ENCODE measurements at places on chromosomes 7 and 10.

DNA sequence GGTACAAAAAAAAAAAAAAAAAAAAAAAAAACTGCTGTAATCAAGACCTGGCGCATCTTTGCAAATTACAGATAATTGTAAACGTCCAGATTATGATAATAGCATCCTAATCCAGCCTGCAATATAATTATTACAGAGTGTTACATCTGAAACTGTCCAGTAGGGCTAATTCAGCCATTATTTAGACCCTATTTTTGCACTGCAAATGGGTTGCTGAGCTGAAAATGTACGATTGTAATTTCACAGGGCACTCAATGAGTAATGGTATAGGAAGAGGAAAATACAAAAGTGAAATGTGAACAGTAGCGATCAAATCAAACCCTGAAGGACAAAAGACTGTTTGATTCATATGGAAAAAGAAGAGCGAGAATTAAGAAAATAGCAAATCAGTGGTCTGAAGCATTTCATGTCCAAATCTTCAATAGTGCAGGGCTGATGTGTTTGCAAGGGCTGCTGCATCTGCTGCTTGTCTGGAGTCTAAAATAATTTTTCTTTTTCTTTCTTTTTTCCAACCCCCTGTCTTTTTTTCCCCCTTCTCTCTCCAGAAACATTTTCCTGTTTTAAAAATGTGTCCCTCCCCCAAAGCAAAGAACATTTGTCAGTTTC is 8.9 kb downstream of the DLX6 start:
- no peak for DNase-seq

- DNase-seq: peak; percentile 86
Observed at GRCh38 chr10:35090162-35090954, at the start of gene CUL2. Gene CUL2, minus strand, starts transcription at chr10:35090341. Its CDS starts 19,024 bp downstream, at chr10:35071317.

GRCh38 chr7:155069992-155070751 is at the start of gene HTR5A:
Gene HTR5A, plus strand, starts transcription at chr7:155070324. Its CDS starts 576 bp downstream, at chr7:155070900.
- DNase-seq: peak; percentile 16

DNA sequence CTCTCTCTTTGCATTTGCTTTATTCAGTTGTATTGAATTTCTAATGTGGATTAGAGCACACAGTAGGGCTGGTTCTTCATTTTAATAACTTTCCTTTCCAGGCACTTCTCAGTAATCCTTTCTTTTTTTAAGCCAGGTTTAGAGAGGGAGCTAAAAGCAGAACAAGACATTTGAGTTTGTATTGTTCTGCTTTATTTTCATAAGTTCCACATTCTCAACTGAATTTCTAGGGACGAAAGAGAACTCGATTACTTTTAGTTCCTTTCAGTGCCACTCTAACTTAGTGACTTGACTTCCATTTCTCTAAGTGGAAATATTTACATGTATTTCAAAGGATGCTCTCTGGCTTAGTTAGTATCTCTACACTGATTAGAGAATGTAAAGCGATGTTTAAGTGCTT is 145.6 kb downstream of the EXOC4 start:
- no peak for DNase-seq

DNA sequence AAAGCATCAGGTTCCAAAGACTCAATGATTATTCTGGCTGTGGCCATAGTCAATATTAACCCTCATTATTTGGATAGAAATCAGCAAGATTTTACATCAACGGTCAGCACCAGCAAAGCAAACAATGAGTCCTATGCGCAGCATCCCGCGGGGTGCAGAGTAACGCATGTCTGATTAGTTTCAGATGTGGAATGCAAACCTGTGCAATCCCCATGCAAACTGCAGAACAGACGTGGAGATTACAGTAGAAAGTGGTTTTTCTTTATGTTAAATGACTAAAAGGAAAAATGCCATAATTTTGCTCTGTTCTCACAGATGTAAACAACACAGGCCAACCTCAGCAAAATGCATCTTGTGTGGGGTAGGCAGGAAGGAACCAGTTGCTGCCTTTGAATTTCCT is 258.1 kb upstream of the GRB10 start:
- no peak for DNase-seq

- no peak for DNase-seq
Observed at GRCh38 chr10:126351021-126351420, 37.3 kb downstream of the ADAM12 start.

DNA sequence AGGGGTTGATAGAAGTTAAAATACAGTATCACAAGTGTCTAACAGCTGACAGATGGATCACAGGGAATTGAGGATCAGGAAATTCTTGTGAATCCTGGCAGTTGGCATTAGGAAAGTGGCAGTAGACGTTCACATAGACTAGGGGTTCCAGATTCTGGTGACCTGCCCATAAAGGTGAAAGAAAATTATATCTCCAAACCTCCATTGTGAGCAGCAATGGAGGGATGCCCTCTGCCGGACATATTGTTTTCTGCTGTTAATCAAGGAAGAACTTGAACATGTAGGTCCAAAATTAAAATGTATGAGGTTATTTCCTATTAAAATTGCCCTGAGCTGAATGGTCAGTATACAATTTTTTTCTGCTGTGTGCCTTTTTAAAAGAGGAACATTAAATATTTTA is 5.1 kb downstream of the NME8 start:
- DNase-seq: no peak

- no peak for DNase-seq
Observed at GRCh38 chr10:14753441-14753840, 21.3 kb downstream of the FAM107B start.

DNA sequence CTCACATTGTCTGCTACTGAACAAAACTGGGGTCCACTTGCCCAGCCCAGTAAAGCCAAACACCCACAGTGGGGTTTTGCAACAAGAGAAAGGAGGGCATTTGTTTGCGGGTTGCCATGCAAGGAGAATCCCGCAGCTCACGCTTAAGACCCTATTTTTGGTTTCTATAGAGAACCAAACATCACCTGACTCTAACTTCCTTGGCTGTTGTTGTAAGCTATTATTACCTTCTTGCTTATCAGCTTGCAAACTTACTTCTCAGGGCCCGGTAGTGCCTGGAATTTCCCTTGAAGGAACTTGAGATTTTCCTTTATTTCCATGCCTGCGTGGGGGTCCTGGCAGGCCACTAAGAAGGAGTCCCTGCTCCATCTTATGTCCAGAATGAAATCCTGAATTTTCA is 20.7 kb downstream of the IFIT3 start:
- DNase-seq: no peak

GRCh38 chr7:33862946-33863814 is 42.2 kb upstream of the BMPER start:
- no peak for DNase-seq

- DNase-seq: no peak
Observed at GRCh38 chr10:48496831-48497779, 107.8 kb downstream of the ARHGAP22 start.

- no peak for DNase-seq
Observed at GRCh38 chr10:47012214-47012613, 101.0 kb downstream of the PTPN20 start.

GRCh38 chr10:21311426-21311825 is 214.1 kb downstream of the SKIDA1 start:
- DNase-seq: no peak

- no peak for DNase-seq
Observed at GRCh38 chr10:76010703-76011102, 579.3 kb downstream of the LRMDA start.

GRCh38 chr10:1153251-1153763 is 97.1 kb downstream of the WDR37 start:
- DNase-seq: no peak

GRCh38 chr10:103367379-103367781 is 396 bp upstream of the TAF5 start:
- no peak for DNase-seq

- no peak for DNase-seq
Observed at GRCh38 chr7:14289957-14290356, 300.5 kb upstream of the ETV1 start.

DNA sequence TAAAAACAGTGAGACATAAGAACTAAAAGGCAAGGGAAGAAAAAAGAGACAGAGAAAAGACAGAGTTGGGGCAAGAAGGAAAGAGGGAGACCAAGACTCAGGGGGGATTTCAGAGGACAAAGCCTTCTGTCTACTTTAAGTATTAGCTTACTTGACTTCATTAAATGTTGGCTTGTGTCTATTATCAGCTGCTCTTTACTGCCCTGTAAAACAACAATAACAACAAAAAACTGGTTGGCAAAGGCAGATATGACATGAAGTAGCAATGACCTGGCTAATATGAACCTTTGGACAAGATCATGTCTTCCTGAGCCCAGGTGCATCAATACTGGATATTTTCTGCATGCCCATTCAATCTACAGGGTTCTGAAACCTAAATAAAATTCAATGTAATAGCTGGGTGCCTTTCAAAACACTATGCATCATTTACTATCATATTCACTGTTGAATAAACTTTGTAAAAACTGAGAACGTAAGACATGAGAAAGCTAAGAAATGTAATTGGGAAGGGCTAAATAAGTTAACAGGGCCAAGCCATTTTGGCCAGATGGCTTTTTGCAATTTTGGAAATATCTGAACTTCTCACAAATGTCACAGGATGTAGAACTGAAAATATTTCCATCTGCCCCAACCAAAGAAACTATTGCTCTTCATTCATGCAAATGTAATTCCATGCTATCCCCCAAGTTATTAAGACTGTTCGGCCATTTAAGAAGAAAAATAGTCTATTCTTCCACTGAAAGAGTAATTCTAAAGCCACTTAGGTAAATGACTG is 49.4 kb downstream of the LRRN3 start:
- no peak for DNase-seq

DNA sequence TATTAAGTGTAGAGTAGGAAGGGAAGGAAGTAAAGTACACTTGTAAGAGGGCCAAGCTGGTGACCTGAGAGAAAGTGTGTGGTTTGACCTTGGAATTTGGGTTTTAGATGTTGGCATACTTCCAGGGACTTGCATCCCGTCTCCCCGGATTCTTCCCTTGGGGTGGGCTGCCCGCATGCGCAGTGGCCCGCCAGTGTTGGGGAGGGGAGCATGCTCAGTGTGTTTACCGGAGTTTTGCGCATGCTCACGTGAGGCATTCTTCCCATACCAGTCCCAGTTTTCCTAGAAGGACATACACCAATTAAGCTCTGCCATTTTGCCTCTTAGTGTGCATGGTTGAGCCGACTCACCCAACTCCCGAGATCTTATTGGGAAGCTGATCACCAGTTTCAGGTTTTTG is 9.4 kb downstream of the PDSS1 start:
- DNase-seq: no peak

DNA sequence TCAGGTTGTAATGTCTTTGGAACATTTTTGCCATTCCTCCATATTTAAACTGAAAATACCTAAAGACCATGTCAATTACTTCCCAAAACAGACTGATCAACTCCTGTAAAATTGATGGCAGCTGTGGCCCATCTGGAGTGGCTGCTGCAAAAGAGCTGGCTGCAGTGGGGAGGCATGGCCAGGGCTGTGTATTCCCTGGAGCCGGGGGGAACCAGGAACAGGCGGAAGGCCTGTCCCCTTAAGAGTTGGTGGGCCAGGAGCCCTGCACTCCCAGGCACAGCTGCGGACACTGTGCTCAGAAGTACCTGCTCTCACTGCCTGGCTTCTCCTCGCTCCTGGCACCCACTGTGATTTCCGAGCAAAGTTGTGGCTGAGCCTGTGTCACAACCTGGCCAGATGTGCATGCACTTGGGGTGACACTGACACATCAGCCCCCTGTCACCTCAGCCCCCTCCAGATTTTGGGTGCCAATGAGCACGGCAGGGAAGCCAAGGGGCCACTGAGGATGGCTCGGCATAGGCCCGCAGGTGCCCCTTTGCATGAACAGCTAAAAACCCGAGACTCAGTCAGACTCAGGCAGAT is 116.1 kb downstream of the DGKB start:
- no peak for DNase-seq

- no peak for DNase-seq
Observed at GRCh38 chr7:87420173-87420572, 55.3 kb downstream of the ABCB4 start.

DNA sequence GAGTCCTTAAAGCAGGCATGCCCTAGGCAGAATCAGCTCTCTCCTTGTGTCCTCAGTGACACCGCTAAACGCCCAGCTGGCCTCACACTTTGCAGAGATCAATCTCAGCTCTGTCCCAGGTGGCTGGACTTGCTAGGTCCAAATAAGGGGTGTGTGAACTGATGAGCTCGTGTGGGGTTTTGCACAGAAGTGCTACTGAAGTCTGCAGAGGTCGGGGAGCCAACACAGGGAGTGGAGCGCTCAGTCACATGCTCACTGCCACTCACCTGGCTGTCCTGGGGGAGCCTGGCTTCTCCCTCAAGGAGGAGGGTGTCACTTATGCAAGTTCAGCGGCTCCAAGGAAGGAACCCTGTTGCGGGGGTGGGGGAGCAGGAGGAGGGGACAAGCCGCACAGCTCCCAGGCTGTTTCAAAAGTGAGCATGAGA is 2.0 kb downstream of the ELN start:
- no peak for DNase-seq

DNA sequence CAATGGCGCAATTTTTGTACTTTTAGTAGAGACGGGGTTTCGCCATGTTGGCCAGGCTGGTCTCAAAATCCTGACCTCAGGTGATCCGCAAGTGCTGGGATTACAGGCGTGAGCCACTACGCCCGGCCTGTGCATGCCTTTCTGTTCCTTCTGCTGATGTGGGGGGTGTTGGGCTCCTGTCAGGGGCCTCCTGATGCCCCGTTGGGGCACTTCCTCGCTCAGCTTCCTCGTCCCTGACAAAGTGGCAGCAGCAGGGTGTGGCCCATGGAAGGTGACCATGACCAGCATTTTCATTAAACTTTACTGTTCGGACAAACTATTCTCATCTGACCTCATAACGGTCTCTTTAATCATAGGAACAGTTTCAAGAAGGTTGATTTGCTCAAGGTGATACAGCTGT is 69.4 kb downstream of the TBXAS1 start:
- DNase-seq: no peak
